ENCODE measurements at places on chromosomes 3 and 15.

DNA sequence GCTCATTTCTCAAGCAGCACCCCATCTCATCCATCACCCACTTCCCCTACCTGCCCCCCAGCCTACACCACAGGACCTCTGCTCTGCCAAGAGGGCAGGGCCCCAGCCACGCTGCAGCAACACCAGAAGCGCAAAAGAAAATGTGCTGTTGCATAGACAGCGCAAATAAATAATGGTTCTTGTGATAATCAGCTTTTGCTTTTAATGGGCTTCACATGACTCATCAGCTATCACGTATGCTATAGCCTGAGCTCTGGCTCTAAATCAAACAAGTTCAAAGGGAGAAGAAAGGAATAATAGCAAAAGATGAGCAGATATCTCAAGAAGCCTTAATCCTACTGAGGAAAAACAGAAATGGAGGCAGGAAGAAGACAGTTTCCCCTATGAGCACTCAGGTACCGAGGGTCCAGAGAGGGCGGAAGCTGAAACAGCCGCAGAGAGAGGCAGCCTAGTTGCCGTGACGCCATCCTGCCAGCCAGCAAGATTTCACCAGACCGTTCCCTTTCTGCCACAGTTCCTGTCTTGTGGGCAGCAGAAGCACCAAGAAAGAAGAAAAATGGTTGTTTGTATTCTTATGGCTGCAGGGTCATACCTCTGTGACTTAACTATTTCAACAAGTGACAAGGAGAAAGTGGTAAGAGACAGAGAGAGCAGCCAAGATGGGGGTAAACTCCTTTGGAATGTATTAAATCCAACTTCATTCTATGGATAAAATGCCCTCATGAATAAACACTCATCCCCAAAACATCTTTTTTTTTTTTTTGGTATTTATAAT, 22.0 kb downstream of the RAB27A start:
- no peak for DNase-seq

DNA sequence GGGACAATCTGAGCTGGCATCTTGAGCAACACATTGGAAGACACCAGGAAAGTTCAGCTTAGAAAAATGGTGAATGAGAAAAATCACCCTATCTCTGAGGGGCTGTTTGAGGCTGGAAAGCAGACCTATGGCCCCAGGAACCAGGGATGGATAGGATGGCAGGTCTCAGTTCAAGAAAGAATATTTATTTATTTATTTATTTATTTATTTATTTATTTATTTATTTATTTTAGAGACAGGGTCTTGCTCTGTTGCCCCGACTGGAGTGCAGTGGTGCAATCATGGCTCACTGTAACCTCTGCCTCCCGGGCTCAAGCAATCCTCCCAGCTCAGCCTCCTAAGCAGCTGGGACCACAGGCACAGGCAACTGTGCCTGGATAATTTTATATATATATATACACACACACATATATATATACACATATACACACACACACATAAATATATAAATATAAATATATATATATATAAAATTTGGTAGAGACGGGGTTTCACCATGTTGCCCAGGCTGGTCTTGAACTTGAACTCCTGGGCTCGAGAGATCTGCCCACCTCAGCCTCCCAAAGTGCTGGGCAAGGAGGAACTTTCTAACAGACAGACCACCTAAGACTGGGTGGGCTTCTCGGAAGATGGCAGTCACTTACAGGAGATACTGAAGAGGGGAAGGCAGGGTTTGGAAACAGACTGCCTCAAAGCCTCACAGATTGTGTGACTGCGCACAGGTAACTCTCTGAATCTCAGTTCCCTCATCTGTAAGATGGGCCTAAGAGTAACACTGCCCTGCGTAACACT, 29.7 kb downstream of the CCDC13 start:
- no peak for DNase-seq

DNA sequence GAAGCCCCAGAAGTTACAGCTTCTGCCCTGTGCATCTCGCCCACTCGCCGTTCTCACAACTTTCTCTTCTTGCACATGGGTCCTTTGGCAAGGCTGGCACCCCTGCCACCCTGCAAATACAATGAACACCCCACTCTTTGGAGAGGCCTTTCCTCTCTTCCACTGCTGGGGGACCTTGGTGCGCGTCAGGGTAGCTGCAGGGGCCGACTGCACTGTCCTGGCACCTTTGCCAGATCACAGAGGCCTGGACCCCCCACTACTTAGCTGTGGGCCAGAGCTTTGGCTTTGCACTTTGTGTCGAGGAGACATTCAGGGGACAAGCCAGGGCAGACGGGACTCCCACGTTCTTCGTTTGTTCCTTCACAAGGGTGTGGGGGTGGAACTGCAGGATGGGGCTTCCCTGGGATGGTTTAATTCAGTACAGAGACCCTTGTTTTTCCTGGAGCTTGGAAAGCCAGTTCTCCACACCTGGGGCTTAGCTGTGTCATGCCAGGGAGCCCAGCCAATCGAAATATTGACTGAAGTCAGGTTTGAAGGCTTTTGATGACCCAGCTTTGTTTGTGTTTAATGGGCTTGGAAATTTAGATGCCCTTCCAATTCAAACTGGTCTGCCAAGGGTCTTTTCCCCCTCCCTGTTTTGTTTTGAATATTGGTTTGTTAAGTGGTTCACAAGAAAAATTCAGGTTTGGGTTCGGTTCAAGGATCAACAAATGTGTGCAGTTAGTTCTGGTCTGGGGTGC, 256.1 kb upstream of the TLE3 start:
- no peak for DNase-seq

- peak; percentile 58 for DNase-seq
These were observed 71.2 kb downstream of the GOLIM4 start for GRCh38 chr3:168024537-168024941.

DNA sequence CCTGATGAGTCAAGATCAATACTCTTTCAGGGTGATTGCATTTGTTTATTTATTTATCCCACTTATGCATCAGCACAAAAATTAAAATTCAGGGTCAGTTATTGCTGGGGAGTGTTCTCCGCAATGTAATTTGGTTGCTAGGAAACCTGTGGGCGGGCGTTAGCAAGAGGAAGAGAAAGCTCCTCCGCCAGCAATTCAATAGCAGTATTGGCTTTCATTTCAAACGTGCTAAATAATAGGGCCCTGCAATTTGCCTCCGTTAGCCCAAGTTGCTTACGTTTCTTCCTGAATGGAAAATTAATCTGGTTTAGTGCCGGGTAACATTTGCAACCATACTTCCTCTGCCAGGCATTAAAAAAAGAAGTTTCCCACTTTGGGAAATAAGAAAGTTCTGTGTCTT, 35.5 kb upstream of the PLCL2 start:
- no peak for DNase-seq

- DNase-seq, result no peak
These were observed 112.8 kb upstream of the CGNL1 start for GRCh38 chr15:57263520-57263919.

- no peak for DNase-seq
These were observed 3.8 kb upstream of the TMEM44 start for GRCh38 chr3:194637066-194637465.

DNA sequence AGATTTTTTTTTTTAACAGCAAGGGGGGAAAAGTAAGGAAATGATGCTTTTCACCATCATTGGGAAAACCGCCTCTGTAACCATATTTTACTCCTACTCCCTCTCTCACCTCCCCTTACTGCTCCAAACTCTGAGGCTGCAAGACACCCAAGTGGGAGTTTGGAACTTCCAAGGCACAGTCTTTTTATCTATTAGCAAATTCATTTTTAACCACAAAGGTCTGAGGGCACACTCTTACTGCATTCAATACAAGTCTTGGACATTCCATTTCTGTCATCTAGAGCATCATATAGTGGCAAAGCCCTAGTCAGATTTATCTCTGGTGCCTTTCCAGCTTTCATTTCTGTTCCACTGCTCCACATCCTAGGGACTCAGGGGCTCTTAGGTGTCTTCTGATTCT, 13.2 kb downstream of the FAM162A start:
- DNase-seq, result no peak

- DNase-seq, result no peak
These were observed 391.3 kb upstream of the TPRG1 start for GRCh38 chr3:188780193-188781147.

DNA sequence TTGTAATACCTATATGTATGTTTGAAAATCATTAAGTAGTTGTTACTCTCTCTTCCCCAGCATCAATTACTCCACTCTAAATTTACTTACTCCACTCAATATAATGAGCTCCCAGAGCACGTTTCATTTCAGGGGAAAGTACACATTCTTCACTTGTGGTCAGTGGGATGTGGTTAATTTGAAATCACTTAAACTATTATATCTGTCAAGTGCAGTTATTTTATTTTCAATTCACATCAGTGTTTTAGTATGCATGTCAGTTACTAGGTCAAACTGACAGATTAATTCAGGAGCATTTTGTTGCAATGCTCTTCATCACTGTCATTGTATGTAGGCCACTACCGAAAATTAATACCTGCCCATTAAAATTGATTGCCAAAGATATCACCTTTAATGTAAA, 376.1 kb downstream of the ZIC4 start:
- no peak for DNase-seq

All from smooth muscle cell of the brain vasculature (primary cell).